ENCODE measurements at places on chromosomes 12 and 14.

DNA sequence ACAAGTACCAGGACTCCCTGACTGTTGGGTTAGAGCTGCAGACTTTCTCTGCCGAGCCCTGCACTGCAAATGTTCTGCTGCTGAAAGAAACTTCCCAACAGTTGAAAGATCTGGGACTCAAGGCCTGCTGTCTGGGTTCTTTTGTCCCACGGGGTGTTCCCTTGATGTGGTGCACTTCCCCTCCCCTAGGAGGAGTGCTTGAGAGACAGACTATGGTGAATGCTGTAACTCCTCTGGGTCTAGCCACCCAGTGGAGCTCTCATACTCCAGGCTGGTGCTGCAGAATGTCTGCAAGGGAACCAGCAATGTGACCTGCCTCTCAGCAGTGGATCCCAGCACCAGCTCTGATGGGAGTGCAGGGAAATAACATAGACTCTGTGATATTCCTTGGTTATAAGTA is 129.2 kb upstream of the SLCO1B1 start:
- no peak for DNase-seq

DNA sequence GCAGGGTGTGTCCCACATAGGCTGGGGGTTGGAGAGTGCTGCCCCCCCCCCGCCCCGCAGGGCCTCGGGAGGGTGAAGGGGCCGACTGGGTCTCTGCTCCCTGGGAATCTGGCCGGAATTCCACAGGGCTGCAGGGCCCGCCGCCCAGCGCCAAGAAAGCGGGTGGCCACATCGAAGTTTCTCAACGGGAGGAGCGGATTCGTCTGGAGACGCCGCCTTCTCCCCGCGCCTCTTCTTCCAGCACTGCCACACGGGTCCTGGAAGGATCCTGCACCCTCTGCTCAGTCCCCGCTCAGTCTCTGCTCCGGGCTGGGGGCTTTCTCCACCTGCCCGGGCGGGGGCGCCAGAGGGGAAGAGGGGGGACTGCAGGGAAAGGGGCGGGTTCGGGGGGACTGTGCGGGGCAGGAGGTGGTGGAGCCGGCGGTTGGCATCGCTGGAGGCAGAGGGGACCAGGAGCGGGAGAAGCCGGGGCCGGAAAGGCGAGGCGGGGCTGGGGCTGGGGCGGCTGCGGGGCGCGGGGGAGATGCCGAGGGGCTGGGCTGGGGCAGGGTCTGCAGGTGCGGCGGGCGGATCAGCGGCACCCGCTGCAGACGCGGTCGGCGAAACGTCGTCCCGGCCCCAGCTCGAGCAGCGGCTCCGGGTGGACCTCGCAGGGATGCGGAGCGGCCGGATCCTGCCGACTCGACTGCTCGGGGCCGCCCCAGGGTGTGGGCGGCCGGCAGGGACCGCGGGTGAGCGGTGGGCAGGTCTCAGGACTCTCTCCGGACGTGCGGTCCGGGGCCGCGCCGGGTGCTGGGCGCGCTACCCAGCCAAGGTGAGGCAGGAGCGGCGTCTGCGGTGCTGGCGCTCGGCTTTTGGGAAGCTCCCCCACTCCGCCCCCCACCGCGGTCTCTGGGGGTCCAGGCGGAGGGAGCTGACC is 811.4 kb upstream of the TMEM132C start:
- no peak for DNase-seq

DNA sequence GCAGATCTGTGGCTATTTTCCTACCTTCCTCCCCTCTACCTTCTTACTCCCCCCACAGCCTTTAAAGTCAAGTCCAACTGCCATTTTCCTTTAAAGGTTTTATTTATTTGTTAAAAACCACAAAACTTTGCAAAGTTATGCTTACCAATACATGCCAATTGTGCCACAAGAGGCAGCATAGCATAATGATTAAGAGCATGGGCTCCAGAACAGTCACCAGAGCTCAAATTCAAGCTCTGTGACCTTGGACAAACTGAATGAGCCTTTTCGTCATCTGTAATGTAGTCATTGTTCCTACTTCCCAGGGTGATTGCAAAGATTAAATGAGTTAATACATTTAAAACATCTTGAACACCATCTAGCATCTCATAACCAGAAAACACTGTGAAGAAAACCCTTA is 13.0 kb upstream of the FMNL3 start:
- no peak for DNase-seq

- DNase-seq: no peak
Measured at GRCh38 chr14:20866963-20867362, 24.2 kb upstream of the RNASE3 start.

GRCh38 chr12:1464925-1465324 is 129.5 kb downstream of the FBXL14 start:
- no peak for DNase-seq

DNA sequence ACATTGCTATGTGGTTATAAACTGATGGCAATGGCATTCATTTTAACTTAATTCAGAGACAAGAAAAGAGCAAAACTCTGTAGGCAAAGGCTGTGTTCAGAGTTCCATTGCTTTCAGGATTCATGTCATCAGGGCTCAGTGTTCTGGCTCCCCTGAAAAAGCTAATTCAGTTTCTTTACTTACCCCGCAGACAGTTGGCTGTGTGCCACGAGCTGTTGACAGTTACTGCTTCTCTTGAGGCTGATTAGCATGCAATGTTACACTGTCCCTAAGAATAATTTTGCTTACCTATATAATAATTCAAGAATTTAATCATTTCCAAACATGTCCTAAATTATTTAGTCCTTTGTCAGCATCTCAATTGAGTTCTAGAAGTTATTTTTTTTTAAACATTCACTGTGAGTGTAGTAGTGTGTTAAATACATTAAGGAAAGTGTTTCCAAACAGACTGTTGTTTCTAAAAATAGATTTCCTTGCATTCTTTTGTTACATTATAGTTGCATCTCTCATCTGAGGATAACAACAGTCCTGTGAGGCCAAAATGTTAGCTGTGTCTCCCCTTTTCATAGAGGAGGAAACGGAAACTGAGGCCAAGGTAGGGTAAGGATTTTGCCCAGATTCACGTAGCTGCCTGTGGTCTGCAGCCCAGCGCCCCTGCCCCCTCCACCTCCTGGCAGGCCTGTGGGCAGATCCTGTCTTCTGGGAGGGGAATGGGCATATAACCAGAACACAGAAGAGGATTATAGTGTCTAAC is 98.6 kb downstream of the PELI2 start:
- no peak for DNase-seq

DNA sequence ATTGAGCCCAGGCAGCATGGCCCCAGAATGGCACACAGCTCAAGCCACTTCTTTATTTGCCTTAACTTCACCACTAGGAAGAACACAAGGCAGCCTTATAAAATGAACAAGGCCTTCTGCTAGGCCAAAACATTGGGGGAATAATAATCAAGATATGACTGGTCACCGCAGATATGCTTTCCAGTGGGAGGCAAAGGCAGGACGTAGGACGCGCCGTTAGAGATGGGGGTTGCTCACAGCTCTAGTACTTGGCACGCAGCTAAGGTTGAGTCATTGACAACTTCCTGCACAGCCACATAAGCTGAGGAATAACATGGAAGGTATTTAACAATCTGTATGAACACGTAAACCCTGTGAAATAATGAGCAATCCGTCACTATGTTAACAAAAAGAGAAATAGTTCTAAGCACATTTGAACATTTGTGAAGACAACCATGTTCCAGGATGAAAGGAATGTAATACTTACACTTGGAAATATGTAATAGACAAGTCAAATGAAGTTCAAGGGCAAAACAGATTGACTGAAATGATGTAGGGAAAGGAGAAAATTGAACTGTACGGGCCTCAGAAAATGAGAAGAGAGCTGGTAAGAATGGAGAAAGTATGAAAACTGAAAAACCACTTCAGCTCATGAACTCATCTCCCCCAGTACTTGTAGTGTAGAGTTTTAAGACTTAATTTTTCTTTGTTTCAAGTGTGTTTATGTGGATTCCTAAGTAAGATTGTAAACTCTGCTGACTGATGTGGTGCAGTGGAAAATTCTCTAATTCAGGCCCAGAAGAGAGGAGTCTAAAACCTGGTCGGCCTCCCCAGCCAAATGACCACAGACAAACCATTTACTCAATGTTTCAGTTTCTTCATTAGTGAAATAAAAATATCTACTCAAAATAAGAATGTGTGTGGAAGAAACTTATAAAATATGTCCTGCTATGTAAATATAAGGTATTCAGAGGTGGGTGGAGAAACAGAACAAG is 59.3 kb upstream of the CCDC91 start:
- no peak for DNase-seq

DNA sequence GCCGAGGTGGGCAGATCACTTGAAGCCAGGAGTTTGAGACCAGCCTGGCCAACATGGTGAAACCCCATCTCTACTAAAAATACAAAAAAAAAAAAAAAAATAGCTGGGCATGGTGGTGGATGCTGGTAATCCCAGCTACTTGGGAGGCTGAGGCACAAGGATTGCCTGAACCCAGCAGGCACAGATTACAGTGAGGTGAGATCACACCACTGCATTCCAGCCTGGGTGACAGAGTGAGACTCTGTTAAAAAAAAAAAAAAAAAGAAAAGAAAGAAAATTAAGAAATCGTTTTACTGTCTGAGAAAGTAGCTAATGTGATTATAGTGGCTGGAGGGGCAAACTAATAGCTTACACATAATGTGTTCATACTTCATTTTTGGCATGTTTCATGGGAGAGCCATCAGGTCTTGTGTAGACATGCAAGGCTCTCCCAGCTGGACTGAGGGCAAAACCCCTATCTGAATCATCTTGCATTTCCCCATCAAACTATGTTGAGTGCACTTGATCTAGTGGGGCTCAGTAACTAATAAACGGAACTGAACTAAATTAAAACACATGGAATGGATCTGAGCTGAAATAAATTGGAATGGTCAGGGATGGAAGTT is 16.2 kb downstream of the KIF21A start:
- no peak for DNase-seq

DNA sequence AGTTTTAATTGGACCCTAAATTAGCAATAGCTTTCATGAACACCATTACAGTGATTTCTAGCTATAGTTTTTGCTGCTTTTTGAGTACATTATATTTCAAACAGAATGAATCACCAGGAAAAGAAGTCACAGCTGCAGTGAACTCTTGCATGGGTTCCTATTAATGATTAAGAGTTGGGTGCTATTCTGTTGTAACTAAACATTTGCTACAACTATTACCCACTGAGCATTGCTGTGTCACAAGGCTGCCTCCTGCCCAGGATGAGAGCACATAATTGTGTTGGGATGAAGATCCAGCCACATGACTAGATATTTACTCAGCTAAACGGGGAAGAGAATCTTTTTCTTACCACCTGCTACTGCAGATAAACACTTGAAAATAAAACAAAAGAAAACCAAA is 152.7 kb downstream of the GXYLT1 start:
- no peak for DNase-seq

GRCh38 chr12:122887819-122888212 is 8.1 kb downstream of the VPS37B start:
- no peak for DNase-seq

Measured in GM12864 (cell line).